Stimulated activated CD8-positive, alpha-beta memory T cell treated with anti-CD3 and anti-CD28 coated beads, Interleukin-7, amount 100 ng/mL, for 1 hour (primary cell): ENCODE measurements at places on chromosomes 2 and 18.

DNA sequence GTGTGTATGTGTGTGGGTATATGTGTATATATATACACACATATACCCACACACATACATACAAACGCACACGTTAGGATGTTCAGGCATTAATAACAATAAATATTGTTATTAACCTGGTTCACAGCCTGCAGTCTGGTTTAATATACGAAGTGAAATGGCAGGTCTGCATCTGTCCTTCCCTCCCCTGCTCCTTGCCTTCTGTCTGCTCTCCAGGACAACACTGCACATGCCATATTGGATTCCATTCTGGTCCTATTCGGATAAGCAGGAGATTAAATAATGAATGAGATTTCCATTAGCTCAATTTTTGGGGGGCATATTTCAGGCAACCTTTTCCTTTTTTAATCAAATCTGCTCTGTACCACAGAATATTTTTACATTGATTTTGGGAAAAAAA, 158.0 kb downstream of the CELF4 start:
- no peak for DNase-seq

GRCh38 chr2:47293976-47294375, 109.0 kb upstream of the MSH2 start:
- DNase-seq: no peak

GRCh38 chr2:98804736-98805135, 73.8 kb upstream of the MGAT4A start:
- no peak for DNase-seq

- no peak for DNase-seq
These were observed 6.8 kb downstream of the SCTR start for GRCh38 chr2:119517433-119517832.

- no peak for DNase-seq
These were observed 36.4 kb downstream of the TBC1D8 start for GRCh38 chr2:101114815-101115214.

DNA sequence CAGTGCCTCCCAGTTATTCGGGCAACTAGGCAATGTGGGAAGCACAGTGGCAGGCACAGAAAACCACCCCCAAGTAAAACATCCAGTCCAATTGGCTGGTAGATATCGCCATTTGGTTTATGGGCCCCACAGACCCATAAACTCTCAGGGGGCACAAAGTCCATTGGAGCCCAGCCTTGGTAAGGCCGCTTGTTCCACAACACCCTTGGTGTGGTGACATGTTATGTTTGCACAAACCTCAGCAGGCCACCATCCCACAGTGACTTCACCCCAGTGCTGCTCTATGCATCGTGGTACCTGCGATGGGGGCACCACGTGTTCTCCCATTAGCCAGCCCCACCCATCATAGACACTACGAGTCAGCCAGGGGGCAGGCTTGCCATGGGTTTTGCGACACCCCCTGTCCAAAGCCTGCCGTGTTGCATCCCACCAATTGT, 18.5 kb downstream of the PHOSPHO2 start:
- no peak for DNase-seq

- no peak for DNase-seq
These were observed 225.0 kb upstream of the RAB6C start for GRCh38 chr2:129754421-129754820.

DNA sequence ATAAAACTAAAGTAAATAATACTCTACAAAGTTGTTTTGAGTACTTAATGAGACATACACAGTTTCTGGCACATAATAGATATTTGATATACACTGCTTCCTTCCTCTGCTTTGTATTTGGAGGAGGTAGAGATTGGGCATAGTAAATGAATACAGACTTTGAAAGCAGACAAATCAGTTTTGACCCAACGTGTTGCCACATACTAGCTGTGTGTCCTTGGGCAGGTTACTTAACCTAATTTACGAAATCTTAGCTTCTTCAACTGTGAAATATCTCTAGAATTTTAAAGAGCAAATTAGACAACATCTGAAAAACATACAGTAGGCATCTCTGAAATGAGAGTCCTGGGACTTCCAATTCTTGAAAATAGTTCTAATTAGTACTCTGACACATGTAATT, 425.4 kb downstream of the TGIF1 start:
- no peak for DNase-seq

GRCh38 chr2:162261032-162261945, 18.0 kb upstream of the FAP start:
- no peak for DNase-seq
